Germinal center (tissue), 1 donor: ENCODE measurements at places on chromosomes 4 and X.

- DNase-seq = no peak
Measured at GRCh38 chrX:81263059-81263458, 61.2 kb downstream of the SH3BGRL start.

DNA sequence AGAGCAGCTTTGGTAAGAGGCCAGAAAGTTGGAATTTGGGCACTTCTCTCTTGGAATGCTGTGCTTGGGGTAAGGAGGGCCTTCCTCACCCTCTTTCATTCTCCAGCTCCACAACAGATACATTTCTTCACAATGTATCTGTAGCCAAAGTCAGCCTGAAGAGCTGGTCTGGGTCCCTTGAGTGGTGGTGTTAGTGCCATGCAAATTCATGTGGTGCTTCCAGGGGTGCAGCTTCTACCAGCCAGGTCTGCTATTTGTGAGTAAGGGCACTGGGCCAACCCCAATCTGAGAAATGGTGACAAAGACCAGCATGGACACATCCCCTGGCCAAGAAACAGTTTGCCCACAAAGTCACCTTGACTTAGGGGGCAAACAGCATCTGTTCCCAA lies 17.8 kb downstream of the AMER1 start:
- DNase-seq = no peak

- no peak for DNase-seq
Measured at GRCh38 chr4:111652986-111653385, 492.3 kb upstream of the FAM241A start.

- DNase-seq = no peak
Measured at GRCh38 chr4:152684007-152684406, 4.2 kb upstream of the TMEM154 start.

DNA sequence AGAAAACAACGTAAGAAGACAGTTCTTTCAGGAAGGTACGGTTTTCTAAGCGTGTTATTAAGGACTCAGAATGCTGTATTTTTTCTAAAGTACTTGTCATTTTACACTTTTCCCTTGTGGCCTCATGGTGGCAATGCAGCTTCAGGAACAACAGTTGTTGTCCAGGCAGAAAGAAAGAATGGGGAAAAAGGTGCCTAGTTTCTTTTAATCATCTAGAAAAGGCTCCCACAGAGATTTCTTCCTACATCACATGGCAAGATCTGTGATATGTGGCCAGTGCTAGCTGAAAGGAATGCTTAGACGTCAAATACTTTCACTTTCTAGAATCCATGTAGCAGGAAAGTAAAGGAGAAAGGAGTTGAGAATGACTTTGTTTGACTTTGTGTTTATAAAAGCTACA lies 49.0 kb upstream of the TRAM1L1 start:
- DNase-seq = no peak

GRCh38 chr4:166838975-166839614 lies 395.2 kb downstream of the SPOCK3 start:
- DNase-seq = peak; percentile 22

DNA sequence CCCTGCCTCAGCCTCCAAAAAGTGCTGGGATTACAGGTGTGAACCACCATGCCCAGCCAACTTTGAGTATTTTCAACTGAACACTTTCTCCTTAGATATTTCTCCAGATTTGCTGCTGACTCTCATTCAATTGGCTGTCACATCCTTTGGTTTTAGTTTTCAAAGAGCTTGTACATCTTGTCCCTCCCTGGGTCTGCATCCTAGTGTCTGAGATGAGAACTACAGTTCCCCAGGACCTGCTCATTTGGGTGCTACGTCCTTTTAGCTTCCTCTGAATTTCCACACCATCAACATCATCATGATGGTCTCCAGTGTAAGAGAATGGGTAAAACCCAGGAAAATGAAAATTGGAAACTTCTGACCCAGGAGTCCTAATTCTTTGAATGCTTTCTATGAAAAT lies 312.9 kb downstream of the NLGN4X start:
- DNase-seq = no peak

- DNase-seq = no peak
Measured at GRCh38 chrX:109871121-109871888, 131.6 kb upstream of the TMEM164 start.

DNA sequence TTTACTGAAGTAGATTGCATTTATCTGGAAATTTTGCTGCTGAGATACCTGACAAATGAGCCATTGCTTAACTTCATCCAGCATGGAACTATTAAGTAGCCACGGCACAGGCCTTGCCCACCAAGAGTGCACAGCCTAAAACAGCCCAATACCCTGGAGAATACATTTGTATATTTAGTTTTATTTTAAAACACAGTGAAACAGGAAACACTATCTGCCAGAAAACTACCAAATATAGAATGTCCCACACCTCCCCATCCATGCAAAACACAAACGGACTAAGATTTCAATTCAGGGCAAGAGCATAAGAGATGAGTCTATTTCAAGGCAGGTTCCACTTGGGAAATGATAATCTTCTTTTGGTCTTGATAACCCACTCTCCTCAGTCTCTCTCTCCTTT lies 57.1 kb downstream of the MAML3 start:
- DNase-seq = peak; percentile 65

- DNase-seq = no peak
Measured at GRCh38 chrX:74232859-74233258, 71.1 kb upstream of the ZCCHC13 start.

DNA sequence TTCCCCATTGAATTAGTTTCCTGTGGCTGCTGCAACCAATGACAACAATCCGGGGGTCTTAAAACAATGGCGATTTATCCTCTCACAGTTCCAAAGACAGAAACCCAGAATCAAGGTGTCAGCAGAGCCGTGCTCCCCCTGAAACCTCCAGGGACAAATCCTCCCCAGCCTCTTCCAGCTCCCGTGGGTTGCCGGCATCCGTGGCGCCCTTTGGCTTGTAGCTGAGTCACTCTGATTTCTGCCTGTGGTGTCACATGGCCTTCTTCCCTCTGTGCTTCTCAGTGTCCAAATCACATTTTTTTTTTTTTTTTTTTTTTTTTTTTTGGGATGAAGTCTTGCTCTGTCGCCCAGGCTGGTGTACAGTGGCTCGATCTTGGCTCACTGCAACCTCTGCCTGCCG lies 64.5 kb upstream of the STX18 start:
- DNase-seq = no peak

DNA sequence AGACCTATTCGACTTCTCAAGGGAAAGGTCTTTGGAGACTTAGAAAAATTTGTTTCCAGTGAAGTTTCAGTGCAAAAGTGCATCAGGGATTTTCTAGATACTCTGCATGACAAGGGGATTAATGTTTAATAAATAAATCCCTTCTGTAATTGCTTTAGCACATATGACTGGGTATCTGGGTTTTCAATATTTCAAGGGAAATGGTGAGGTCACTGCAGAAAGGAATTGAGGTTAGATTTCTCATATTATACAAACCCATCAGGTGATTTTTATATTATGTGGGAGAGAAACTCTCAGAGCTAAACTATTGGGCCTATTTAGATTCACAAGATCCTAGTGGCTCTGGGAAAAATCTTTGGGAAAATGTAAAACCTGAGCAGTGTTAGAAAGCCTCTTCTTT lies 48.3 kb upstream of the SLC4A4 start:
- DNase-seq = no peak

GRCh38 chr4:95363966-95364365 lies 184.8 kb downstream of the UNC5C start:
- DNase-seq = no peak

DNA sequence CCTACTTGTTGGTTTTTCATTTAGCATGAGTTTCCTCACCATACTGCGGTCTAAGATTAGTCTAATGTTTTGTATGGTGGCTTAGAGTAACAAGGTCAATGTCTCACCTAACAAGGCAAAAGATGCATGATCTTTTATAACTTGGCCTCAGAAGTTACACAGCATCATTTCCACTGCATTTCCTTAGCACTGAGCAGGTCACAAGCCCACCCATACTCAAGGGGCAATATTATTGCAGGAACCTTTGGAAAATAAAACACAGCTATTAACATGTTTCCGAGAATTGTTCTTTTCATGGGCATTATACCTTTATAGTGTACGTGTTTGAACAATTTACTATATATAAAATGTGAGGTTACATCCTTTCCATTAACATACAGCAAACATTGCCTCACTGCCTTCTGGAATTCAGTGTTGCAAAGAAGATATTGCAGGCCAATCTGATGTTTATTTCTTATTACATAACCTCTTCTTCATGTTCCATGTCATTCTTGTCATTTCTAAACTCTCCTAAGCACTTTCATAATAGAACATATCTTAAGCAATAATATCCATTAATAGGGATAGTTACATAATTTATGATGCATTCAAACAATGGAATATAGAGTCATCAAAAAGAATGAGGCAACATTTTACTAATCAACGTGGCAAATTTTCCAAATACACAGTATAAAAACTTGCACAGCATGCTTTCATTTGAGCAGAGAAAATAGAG lies 153.8 kb downstream of the AREG start:
- no peak for DNase-seq

- DNase-seq = no peak
Measured at GRCh38 chr4:189809241-189809735, 131.4 kb upstream of the FRG1 start.

DNA sequence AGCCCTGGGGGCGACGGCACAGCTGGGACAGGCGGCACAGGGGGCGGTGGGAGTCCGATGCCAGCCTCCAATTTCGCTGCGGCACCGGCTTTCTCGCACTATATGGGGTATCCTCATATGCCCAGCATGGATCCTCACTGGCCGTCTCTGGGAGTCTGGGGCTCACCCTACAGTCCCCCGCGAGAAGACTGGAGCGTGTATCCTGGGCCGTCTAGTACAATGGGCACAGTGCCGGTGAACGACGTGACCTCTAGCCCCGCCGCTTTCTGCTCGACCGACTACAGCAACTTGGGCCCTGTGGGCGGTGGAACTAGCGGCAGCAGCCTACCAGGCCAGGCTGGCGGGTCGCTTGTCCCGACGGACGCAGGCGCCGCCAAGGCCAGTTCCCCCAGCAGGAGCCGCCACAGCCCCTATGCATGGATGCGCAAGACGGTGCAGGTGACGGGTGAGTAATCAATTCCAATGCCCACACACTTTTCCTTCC lies 500 bp downstream of the CDX4 start:
- no peak for DNase-seq

- no peak for DNase-seq
Measured at GRCh38 chr4:145880355-145880960, 58.2 kb downstream of the ZNF827 start.

- no peak for DNase-seq
Measured at GRCh38 chr4:26936284-26937065, 75.8 kb downstream of the STIM2 start.

GRCh38 chrX:130649738-130650137 lies 248.0 kb downstream of the RBMX2 start:
- no peak for DNase-seq

DNA sequence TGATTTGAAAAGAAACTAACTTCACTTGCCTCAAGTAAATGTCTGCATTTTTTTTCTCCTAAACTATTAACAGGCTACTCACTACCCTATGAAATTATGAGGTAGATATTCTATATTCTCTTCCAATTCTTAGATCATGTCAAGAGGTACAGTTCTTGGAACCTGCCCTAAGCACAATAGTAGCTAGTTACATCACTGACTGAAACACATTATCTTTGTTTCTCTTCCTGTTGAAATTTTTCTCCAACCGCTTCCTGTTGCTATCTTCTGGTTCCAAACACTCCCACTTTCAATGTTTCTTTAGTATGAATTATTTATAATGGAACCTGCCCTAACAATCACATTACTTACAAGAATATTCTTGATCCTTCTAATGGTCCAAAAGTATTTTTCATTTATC lies 5.0 kb upstream of the BANK1 start:
- no peak for DNase-seq
